Stimulated activated CD4-positive, alpha-beta T cell treated with anti-CD3 and anti-CD28 coated beads, TNF-alpha, amount 100 ng/mL, for 48 hours (primary cell): ENCODE measurements at places on chromosomes 6 and 20.

DNA sequence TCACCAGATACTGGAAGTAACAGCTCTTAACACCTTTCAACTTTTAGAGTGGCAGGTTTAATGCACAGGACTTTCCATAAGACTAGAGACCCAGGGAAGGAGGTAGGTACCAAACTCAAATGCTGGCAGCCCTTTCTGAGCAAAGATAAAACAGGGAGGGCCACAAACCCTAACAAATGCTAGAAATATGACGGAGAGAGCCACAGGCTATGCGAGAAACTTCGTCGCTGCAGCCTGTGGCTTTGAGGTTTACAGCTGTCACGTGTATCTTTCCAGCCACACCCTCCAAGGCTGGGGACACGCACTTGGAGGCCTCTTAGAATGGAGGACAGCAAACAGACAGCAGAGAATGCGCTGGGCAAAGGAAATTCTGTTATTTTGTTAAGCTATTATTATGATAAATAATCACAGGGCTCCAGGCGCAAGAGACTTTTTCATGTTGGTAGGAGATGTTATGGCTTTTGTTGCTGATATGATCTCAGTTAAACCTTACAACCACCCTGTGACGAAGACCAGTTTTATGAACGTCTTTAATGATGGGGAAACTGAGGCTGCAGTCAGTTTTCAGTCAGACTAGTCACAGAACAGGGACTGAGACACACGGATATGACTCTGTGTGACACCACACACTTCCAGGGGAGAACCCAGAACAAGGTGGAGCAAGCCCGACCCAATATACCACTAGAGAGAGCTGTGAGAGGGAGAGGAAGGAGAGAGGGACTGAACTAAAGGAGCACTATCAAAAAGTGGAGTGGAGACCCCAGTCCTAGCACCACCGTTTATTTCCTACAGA is 2.0 kb downstream of the TRAM2 start:
- peak; percentile 26 for DNase-seq

GRCh38 chr20:56483970-56484369 is 15.5 kb downstream of the RTF2 start:
- DNase-seq: no peak

DNA sequence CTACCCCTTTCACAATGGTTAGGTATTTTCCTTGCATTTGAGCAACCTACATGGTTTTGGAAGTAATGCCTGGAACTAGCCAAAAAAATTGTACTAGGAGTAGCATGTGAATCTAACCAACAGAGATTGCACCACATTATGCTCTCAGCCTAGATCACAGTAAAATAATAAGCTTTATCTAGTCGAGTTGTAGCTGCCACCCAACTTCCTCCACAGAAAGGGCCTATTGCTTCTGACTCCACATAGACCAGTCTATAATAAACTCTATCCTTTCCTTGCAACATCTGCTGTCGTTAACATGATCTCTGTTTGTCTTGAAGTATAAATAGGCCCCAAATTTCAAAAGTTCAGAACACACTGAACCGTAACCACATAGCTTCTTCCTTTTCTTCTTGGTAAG is 375.5 kb downstream of the PKHD1 start:
- no peak for DNase-seq

GRCh38 chr6:28900577-28901256 is 23.1 kb downstream of the TRIM27 start:
- DNase-seq: no peak

DNA sequence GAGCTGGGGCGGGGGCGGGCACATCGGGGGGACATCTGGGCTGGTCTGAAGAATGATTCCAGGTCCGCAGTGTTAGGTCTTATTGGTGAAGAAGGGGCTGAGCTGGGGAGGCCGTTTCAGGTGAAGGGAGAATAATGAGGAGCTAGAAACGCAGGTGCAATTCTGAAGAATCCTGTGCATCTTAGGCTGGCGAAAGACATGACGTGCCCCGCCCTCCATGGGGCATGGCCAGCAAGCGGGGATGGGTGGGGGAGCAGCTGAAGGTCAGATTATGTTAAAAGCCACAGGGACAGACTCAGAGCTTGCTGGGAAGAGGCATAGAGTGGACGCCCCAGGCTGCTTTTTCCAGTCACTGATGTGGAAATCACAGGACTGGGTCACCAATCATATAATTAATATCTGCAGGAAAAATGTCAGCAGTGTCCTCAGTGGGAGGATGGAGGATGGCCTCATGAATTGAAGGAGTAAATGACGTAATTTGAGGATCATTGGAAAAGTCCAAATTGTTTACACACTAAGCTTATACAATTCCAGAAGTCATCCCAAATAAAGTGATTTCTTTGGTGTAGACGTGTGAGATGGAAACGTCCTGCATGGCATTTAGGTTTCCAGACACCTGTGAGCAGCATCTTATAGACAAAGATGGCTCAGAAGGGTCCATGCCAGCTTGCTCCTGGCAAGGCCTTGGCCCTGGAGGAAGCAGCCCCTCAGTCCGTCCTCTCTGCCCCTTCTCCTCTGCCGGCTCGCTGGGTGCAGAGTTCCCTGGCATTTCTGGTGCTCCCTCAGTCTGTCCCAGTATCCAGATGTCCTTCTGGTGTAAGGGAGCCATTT is 109.6 kb upstream of the FRMD1 start:
- DNase-seq: no peak

- DNase-seq: no peak
These were observed 524.3 kb downstream of the EYS start for GRCh38 chr6:65182681-65183080.

- no peak for DNase-seq
These were observed 70.6 kb upstream of the DST start for GRCh38 chr6:56713254-56713672.

DNA sequence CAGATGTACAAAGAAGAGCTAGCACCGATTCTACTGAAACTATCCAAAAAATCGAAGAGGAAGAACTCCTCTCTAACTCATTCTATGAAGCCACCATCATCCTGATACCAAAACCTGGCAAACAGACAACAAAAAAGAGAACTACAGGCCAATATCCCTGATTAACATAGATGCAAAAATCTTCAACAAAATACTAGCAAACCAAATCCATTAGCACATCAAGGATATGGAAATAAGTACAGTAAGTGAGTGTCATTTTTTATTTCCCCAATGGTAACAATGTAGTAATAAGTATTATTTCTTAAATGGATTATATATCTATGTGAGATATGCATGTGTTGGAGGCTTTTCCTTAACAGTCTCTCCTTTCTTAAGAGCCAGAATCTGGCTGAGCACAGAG is 134.5 kb upstream of the SMLR1 start:
- DNase-seq: no peak

DNA sequence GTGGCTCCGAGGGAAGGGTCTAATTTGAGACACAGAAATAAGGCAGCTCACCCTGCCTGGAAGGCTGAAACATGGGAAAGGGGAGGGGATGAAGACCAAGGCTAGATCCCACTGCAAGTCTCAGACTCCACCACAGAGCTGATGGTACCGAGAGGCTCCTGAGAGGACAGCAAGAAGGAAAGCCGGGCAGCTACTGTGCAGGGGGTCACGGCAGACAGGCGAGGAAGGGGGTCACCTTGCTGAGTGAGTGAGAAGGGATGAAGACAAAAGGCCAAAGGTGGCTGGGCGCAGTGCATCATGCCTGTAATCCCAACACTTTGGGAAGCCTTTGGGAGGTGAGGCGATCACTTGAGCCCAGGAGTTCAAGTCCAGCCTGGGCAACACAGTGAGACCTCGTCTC is 100.7 kb downstream of the ATP9A start:
- no peak for DNase-seq

- DNase-seq: no peak
These were observed 6.4 kb upstream of the TRIM40 start for GRCh38 chr6:30129265-30130178.

DNA sequence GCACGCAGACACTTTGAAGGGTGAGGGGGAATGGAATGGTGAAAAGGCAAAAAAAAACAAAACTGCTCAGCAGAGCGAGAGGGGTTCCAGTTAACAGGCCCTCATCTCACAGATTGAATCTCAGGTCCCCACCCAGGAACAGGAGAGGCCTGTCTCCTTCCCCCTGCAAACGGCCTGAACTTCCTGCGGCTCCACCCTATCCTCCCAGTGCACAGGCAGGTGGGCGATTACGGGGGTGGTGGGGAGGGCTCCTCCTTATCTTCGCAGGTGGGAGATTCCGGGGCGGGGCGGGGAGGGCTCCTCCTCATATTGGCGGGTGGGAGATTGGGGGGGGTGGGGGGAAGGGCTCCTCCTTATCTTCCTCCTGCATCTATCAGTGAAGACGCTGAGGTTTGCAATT is 129.0 kb downstream of the SOX4 start:
- DNase-seq: no peak
